ENCODE measurements at places on chromosomes 6 and 20.

- no peak for DNase-seq
Measured at GRCh38 chr6:128275030-128275429, 245.4 kb downstream of the PTPRK start.

GRCh38 chr6:3291346-3291745, 32.6 kb downstream of the PSMG4 start:
- no peak for DNase-seq

DNA sequence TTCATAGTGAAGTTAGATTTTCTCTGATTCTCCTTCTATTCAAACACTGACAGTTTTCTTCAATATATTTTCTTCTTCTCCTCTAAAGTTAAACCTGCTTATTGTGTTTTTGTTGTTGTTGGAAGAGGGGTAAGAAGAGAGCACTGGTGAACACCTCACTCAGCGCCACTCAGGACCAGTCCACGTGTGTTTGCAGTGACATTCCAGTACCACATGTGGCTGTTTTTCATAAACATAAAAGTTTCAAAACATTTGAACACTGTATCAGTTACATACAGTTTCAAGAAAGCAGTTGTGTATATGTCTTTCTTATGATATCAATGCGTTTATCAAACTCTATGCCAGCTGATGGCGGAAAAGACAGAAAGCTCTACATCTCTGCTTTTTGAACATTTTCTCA, 86.7 kb downstream of the HMGCLL1 start:
- no peak for DNase-seq

- no peak for DNase-seq
Measured at GRCh38 chr6:24481449-24481848, 7.9 kb downstream of the GPLD1 start.

- DNase-seq: no peak
Measured at GRCh38 chr6:121305957-121306607, 28.2 kb downstream of the TBC1D32 start.

DNA sequence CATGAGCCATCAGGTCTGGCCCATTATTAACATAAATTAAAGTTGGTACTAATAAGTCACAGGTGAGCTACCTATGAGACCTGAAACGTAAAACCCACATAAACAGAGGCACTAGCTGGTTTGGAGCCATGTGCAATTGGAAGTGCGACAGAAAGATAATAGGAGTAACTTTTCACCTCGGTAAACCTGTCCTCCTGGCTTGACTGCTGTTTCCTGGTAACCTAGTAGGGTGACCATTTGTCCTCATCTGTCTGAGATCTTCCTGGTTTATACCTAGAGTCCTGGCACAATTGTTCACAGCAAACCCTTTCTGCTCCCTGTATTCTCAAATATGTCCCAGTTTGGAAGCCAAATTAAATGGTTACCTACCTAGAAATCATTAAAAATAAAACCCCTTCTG, 7.4 kb downstream of the TBC1D20 start:
- DNase-seq: no peak

DNA sequence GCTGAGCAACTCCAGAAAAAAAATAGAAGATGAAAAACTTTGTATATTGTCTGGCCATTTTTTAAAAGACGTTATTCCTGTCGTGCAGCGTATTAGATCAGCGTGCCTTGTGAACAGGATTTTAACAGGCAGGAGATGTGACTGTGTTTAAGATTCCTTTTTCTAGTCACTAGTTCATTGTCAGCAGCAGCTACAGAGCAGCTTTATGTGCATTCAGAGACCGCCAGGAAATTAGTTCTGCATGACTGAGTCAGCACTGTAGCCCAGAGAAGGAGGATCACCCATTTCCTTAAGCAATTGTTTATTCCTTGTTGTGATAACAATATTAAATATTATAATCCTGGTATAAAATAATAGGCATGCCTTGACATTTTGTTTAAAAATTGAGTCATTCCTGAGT, 75.4 kb upstream of the ADGRB3 start:
- DNase-seq: no peak

- no peak for DNase-seq
Measured at GRCh38 chr6:98769546-98769945, 64.8 kb upstream of the POU3F2 start.

All from activated CD4-positive, alpha-beta T cell treated with anti-CD3 and anti-CD28 coated beads, Interleukin-2, amount 10 ng/mL, durations not matched to agents 7 days and 5 days (primary cell).